ENCODE measurements at places on chromosomes 6 and 20.

DNA sequence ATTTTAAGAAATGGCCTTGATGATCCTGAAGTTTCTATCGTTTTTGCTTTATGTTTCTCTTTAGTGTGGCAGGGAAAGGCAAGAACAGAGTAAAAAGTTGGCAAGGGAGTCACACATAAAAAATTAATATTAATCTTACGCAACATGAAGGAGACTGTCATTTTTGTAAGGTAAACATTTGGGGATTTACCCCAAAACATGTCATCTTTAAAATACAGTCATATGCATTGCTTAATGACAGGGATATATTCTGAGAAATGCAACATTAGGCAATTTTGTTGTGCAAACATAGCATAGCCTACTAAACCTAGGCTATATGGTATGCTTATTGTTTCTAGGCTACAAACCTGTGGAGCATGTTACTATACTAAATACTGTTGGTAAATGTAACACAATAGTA, 5.4 kb downstream of the RBL1 start:
- no peak for DNase-seq

- no peak for DNase-seq
Observed at GRCh38 chr6:169028343-169028742, 225.3 kb downstream of the THBS2 start.

- DNase-seq = no peak
Observed at GRCh38 chr20:59735486-59735885, 131.1 kb downstream of the PHACTR3 start.

DNA sequence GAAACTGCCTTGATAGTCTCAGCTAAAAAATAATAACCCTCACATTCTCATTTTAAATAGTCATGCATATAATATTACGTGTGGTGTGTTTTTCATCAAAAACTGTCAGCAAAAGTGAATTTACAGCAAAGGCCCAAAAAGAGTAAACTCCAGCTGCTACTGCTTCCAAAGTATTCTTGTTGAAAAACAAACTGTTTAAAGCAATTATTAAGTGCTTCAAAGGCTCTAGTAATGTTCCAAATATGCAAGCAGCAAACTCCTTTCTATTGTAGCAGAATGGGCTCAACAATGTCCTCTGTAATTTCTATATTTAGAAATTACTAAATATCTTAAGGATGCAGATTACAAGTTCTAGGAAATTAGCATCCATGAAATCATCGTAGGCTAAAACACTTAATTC, 280.0 kb upstream of the TBX18 start:
- no peak for DNase-seq

DNA sequence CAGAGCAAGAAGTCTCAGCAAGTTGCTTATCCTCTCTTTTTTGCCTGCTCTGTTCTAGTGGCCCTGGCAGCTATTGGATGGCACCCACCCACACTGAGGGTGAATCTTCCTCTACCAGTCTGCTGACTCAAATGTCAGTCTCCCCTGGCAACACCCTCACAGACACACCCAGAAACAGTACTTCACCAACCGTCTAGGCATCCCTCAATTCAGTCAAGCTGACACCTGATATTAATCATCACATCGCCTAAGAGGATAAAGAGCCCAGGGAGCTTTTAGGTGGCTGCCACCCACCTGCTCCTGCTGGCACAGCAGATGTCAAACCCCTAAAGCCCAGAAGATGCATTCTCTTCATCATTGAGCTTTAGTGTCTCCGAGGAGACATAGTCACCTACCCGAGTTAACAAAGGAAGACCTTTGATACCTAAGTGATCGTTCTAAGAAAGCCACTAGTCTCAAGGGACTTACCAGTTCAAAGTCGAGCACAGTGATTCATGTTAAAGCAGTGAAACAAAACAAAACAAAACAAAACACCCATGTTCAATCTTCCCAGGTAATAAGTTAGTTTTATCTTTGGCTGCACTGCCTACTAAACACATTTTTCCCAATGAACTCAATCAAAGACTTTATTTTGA, 97.7 kb upstream of the KCNQ5 start:
- DNase-seq = no peak

DNA sequence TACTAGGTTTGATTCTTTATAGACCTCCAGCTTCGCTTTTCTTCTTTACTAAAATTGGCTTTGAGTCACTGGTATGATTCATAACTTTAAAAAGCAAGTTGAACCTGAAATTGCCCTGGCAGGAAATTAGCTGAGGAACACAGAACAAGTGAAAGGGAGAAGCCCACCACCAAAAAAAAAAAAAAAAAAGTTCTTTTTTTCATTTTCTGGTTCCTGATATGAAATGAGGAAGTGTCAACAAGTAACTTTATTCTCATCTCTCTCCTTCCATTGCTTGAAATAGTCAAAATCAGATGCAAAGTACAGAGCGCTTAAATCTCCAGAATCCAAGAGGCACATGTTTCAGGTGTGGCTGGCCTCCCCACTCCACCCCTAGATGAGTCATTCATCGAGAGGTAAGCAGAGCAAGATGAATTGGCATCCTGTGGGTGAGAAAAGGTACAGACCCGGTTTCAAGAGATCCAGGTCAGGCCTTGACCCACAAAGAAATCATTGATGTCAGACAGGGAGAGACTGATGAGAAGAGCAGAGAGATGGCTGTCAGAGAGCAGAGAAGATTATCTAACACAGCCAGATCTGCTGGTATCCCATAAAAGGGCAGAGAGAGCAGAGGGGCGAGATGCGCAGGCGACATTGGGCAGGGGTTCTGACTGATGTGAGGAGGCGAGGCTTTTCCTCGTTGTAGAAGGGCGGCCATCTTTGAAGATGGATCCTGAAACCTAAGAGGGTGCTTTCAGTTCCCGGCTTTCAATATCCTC, 54.8 kb upstream of the MBOAT1 start:
- no peak for DNase-seq

- DNase-seq = no peak
Observed at GRCh38 chr6:154280521-154280920, 76.1 kb downstream of the IPCEF1 start.

DNA sequence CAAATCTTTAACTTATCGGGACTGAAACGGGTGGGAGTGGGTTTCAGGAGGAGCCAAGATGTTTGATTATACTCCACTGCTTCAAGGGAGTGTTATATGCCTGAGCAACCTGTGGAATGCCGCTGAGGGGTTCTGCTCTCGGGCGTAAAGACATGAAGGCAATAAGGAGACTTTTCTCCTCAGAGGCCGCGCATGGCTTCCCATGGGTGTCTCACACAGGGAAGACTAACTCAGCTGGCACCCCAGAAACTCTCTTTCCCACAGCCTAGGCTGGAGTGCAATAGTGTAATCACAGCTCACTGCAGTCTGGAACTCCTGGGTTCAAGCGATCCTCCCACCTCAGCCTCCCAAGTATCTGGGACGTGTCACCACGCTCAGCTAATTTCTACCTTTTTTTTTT, 5.1 kb upstream of the C20orf141 start:
- DNase-seq = no peak

DNA sequence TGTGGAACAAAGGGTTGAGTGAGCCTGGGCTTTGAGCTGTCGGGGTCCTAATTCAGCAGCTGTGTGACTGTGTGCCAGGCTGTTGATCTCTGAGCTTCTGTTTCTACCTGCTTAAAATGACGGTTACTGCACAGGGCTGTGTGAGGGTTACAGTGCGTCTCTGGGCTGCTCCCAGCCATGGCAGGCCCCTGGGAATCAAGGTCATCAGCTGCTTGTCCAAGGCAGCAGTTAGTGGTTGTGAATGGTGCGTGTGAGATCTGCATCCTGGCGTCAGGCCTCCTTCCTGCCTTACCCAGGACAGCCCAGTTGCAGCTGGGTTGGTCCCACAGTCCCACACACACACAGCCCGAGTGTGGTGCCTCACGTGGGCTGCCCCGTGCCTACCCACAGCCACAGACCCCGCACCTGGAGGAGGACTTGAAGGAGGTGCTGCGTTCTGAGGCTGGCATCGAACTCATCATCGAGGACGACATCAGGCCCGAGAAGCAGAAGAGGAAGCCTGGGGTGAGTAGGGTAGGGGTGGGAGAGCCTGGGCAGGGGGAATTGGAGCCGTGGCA, 15.6 kb downstream of the GTSF1L start:
- DNase-seq = no peak

DNA sequence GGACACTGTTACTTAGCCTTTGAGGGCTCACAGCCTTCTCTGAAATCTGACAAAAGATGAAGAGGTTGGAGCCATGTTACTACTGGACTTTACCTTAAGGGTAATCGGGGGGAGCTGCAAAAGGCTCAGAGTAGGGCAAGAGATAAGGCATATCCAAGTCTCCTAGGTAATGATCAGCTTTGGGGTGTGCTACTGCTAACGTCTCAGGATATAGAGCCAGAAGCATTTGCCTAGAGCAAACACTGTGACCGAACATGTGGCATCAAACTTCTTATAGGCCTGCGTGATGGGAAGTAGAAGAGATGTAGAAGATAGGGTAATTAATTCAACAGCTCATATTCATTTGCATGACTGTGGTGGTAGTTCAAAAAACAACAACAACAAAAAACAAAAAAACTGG, 11.1 kb downstream of the UBE2V1 start:
- DNase-seq = no peak

DNA sequence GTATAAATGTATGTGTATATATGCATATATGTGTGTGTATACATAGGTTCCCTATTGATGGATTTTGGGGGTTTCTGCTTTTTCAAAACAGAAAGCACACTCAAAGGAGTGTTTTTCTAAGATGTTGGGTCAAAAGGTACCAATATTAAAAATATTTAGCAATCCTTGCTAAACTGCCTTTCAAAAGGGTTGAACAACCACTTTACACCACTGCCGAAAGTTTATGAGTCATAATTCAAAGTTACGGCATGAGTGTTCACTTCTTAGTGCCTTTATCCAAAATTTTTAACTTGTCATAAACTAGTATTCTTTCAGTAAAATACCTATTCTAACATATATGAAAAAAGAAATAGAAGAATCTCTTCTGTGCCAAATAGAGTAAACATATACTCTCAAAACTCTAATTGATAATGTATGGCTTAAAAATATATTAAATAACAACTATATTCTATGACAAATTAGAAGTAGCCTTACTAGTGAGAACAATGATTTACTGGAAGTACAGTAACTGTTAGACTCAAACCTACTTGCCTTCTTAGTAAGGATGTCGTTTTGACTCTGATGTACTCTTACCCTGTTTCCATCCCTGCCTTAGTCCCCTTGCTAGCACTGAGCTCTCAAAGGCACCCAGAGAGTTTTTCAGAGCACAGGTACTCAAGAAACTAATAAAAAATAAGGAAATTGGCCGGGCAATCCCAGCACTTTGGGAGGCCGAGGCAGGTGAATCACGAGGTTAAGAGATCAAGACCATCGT, 136.1 kb downstream of the INSM1 start:
- no peak for DNase-seq

- no peak for DNase-seq
Observed at GRCh38 chr6:137637121-137637520, 142.9 kb upstream of the OLIG3 start.

GRCh38 chr6:170296746-170297575, 6.1 kb upstream of the DLL1 start:
- DNase-seq = no peak

GRCh38 chr20:1816384-1817381, 78.5 kb upstream of the SIRPA start:
- DNase-seq = no peak

GRCh38 chr6:44569931-44570385, 182.5 kb downstream of the CDC5L start:
- no peak for DNase-seq

- DNase-seq = no peak
Observed at GRCh38 chr20:1505361-1505760, 14.1 kb upstream of the SIRPB2 start.

GRCh38 chr20:58056921-58057686, 171.3 kb downstream of the ANKRD60 start:
- DNase-seq = no peak

DNA sequence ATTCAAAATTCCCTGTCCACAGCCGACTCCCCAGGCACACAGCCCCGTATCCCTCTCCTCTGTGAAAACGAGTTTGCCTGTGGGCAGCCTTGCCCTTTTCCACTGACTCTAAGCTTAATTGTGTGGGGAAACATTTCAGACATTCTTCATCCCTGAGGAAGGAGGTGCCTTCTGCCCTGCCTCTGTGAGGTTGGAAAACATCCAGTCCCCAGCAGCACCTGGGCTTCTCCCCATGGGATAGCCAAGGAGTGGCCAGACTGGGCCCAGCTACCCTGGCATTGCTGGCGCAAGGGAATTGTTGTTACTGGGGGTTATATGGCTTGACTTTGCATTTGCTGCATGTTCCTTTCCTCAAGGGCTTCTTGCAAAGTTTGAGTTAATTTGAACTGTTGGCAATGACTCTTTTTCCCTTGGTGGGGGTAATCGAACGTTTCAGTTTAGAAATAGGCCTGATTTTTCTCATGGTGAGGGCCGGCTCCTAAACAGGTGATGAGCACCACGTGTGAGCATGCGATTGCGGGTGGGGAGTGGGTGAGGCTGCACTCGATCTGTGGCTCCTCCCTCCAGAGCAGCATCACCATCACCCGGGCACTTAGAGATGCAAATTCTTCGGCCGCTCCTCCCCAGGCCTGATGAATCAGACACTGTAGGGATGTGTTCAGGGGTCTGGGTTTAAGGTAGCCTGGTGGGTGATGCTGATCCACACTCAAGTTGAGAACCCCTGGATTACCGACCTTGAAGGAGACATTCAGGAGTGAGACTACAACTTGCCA, 29.9 kb downstream of the GABRR2 start:
- no peak for DNase-seq

DNA sequence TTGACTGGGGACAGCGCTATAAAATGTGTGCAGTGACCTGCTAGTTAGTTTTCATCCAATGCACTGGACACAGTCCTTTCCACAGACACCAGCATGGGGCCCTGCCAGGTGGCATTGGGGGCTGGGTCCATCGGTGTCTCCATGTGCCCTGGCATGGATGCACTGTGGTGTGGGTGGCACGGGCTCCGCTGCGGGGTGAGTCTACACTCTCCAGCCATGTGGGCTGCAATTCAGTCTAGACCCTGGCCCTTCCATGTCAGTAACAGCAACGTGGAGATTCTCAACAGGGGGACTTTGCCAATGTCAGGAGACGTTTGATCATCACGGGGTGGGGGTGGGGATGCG, 100.0 kb downstream of the RAMACL start:
- DNase-seq = no peak

- no peak for DNase-seq
Observed at GRCh38 chr20:24770628-24771541, 178.2 kb upstream of the CST7 start.

- no peak for DNase-seq
Observed at GRCh38 chr20:20261159-20261558, 106.7 kb upstream of the INSM1 start.

GRCh38 chr6:143757346-143757832, 79.6 kb downstream of the PHACTR2 start:
- DNase-seq = no peak

Measured in stimulated activated CD4-positive, alpha-beta T cell treated with anti-CD3 and anti-CD28 coated beads, Interleukin-1b, Interleukin-23, amount 100 ng/mL, for 1 hour (primary cell).